ENCODE measurements at places on chromosomes 2 and 18.

GRCh38 chr2:207371877-207372276, 157.9 kb upstream of the CREB1 start:
- DNase-seq: no peak

- DNase-seq: no peak
Observed at GRCh38 chr18:21457179-21457535, 143.3 kb downstream of the ESCO1 start.

GRCh38 chr2:181243319-181243718, 213.9 kb upstream of the ITGA4 start:
- DNase-seq: no peak

DNA sequence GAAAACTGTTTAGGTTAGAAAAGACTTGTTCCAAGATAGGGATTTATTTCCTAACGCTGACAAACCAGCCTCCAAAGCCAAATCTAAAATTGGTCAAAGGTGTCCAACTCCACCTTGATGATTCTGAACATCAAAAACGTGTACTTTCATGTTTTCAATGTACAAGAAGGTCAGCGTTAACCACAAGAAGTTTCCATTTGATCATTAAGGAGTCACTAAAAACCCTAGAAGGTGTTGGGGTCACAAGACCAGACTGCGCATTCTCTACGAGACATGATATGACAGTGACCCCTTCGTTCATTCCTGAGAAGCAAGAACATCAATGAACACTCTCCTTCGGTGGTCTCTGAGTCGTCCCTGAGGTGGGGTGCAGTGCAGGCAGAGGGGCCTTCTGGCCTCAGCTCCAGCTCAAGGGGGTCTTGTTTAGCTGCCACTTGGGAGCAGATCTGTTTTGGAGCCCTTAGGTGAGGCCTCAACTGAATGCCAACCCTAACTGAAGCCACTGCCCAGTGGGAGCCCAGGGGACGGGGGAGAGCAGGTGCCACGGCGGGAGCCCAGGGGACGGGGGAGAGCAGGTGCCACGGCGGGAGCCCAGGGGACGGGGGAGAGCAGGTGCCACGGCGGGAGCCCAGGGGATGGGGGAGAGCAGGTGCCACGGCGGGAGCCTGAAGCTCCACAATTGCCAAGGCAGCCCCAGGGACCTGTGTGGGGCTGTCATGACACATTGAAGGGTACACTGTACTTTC, 55.2 kb downstream of the PARD6G start:
- DNase-seq: no peak

- no peak for DNase-seq
Observed at GRCh38 chr2:9949992-9950520, 1.4 kb upstream of the GRHL1 start.

DNA sequence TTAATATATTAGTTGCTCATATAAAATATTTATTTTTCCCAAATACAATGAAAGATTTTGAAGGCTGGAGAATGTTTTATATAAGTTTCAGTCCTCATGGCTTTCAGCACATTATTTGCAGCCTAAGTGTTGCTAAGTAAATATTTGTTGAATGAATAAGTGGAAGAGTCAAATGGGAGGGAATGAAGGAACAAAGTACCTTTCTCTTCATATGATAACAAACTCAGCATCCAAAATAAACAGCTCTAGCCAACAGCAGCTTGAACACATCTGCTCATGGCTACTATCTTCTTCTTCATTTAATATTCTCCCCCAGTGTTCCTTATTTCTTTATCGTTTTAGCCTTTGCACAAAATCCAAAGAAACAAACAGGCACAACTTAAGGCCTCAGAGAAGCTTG, 385.2 kb upstream of the PIK3C3 start:
- no peak for DNase-seq

DNA sequence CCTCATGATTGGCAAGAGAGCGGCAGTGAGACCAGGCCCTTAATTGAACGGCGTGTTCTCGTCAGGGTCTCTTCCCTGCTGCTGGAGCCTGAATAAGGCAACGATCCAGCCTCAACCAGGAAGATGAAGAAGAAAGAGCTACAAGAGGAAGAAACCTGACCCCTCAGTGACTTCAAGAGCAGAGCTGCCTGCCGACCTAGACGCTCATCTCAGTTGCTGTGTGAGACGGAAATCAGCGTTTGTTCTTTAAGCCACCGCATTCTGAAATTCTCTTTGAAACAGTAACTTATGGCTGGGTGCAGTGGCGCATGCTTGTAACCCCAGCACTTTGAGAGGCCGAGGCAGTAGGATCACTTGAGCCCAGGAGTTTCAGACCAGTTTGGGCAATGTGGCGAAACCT, 29.6 kb upstream of the KCNG3 start:
- DNase-seq: no peak

DNA sequence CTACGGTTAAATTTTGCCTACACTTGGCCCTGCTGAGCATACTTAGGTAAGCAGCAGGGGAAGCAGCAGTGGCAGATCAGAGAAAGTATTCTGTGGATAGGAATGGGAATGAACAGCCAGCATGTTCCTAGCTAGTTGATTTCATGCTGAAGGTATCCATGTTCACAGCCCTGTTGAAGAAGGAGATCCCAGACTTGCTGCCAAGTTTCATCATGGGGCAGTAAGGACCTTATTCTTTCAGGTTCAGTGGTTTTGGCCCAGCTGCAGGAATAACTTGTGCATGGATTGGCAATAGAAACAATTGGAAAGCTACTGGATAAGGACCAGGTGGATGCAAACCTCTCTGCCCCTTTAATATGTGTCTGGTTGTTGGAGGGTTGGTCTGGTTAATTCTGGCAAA, 98.2 kb upstream of the TMEM178A start:
- no peak for DNase-seq

GRCh38 chr2:85750587-85751575, 2.9 kb upstream of the ATOH8 start:
- peak; percentile 15 for DNase-seq

DNA sequence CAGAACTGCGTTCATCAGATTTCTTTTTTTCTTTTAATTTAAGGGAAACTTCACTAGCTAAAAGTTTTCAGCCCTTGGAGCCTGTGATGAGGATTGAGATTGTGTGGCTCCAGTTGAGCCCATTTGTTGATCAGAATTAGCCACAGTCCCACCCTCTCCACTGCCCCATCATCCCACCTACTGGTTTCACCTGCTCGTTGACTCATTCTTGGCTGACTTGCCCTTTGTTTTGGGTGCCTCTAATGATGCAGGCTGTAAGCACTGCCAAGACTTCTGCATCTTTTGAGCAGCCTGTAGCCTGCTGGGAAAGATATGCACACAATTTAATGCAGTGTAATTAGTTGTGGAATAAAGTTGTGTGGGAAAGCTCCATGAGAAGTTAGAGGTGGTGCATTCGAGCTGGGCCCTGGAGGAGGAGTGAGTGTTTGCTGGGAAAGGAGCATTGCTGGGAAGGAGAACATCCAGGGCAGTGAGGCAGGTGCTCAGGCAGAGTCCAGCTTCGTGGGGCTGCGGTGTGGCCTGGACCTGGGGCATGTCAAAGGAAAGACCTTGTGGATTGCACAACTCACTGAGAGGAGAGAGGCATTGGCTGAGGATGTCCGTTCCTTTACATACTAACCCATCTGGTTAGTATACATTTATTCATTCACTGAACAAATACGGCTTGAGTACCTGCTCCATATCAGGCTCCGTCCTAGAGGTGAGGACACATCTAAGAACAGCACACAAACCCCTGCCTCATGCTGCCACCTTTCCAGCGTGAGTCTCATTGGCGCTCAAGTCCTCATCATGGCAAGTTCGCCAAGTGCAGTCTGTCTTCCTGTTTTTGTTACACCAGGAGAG, 18.2 kb downstream of the ASPRV1 start:
- DNase-seq: no peak

GRCh38 chr2:55844986-55845385, 78.6 kb downstream of the EFEMP1 start:
- DNase-seq: no peak

- DNase-seq: no peak
Observed at GRCh38 chr2:30282081-30282480, 50.7 kb downstream of the LBH start.

DNA sequence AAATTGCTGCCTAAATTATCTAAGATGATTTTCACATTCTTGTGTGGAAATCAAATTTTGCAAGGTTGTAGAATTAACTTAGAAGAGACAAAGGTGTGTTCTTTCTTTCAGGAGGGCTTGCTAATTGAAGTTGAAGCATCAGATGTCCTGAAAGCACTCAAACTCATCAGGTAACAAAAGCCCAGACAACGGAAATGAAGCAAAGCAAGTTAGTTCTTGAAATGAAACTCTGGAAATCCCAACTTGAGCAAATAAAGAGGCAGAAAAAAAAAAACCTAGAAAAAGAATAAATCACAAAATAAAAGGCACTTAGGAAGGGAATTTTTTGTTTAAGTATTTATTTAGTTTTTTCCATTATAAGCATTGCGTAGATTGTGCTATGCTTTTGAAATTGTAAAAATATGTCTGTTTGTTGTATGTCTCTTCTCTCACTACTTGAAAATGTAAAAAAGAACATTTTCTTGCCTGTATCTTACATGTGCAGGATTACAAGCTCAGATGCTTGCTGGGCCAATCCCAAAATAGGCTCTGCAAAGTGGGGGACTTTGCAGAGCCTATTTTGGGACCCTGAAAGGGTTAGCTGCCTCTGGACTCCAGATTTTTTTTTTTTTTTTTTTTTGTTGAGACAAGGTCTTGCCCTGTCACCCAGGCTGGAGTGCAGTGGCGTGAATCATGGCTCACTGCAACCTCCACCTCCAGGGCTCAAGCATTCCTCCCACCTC, 46.7 kb downstream of the FAM161A start:
- no peak for DNase-seq

DNA sequence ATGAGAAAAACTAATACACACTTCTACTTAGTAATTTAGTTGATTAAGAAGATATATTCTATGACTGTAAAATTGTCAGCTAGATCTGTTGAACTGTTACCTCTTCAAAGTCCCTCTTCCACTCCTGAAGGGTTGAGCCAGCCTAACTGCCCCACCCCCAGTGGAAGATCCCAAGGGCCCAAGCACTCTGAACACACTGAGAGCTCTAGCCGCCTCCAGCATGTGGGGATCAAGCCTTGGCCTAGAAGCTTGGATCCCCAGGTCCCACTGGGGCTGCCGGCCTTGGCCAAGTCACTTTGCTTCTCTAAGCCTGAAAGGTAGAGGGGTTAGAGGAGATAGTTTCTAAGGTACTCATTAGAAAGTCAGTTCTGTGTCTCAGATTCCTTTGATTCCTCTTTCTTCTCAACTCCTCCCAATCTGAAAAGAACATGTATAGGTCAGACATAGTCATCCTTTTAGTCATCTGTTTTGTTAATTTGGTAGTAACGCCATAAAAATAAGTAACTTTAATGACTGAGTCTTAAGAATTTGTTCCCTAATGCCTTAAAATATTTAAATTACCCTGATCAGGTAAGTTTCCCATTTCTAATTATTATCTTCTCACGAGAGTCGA, 5.6 kb downstream of the CPSF3 start:
- no peak for DNase-seq

- no peak for DNase-seq
Observed at GRCh38 chr18:5369513-5369912, 74.0 kb upstream of the ZBTB14 start.

DNA sequence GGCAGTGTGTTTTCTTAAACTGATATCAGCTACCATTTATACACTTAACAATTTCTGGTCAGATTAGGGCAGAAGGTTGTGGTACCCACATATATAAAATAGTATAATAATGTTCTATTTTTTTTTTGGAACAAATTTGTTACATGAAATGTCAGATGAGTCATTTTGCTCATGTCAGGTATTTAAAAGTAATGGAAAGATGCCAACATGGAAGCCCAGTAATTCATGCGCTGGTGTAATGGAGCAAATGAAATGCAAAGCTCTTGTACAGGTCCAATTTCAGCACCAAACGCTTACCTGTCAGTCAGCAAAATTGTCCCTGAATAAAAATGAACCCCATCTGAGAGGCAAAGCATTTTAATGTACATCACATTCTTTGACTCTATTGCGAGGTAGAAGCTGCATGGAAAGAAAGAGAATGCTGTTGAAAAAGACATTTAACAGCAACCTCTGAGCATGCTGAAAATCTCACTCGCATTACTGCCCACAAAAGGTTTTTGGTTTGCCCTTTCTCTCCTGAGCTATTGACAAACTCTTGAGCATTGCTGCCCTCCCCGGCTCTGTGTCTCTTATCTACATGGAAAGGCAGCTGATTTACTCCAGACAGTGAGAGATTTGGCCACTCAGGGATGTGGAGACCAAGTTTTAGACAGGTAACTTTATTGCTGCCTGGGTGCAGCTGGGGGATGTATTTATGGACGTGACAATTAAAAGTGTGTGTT, 217.5 kb downstream of the CAMKMT start:
- DNase-seq: no peak

DNA sequence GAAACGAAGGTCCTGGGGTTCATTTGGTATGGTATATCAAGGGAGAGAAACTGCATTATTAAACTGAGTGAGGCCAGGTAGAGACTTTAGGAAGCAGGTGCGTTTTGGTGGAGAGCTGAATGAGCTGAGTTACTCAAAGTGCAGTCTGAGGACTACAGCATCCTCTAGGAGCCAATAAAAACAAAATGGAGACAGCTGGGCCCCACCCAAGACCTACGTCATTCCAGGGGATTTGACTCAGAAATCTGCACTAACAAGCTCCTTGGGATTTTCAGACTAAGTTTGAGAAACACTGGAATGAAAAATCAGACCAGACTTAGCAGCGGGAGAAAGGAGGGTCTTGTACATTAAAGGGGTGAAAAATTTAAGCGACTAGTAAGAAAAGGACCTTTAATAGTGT, 131.5 kb downstream of the UXS1 start:
- no peak for DNase-seq

DNA sequence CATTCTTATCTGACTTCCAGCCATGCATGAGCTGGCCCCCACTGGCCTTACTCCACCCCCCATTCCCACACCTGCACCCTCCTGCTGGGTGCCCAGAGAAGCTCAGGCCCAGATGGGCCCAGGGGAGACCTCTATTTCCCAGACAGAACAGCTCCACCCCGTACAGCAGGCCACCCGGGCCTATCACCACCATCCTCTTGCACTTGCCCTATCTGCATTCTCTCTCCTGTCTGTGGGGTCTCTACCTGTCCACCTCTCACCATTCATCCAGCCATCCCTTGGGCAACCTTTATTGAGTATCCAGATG, 25.3 kb upstream of the TNS1 start:
- DNase-seq: no peak

- no peak for DNase-seq
Observed at GRCh38 chr2:95334916-95335641, 37.9 kb downstream of the KCNIP3 start.

GRCh38 chr2:242022550-242023290, 153.2 kb downstream of the RTP5 start:
- no peak for DNase-seq

DNA sequence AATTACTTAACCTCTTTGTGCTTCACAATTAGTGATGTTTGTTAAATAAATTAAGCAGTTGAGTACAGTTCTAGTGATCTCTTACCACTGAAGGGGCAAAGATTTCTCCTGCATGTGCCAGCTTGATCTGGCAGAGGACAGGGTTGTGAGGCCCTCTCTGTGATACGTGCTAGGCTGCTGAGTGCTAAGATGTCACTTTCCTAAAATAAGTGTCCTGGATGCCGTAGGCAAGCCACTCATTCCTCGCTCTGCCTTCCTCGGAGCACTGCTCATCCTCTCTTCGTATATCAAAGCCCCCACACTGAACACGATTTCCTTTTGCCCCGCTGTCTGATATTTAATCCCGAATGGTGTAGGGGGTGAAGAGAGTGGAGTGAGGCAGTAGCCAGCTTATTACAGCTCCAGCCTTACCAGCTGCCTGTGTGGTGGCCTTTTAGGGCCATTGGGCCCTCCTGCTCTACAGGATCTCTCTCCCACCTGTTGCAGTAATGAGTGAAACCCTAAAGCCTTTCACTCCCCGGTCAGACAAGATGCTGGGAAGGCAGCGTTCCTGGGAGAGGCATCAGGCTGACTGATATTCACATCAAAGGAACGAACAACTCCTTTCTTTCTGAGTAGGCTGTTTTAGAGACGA, 40.5 kb downstream of the PTPRM start:
- no peak for DNase-seq

GRCh38 chr18:33014060-33014796, 241.4 kb upstream of the KLHL14 start:
- DNase-seq: no peak

All from activated T-helper 1 cell treated with anti-CD3 and anti-CD28 coated beads, Interleukin-2, amount 50 U/mL, for 16 hours (primary cell).